ENCODE measurements at places on chromosomes 13 and 19.

GRCh38 chr13:20519875-20520274 lies 5.8 kb downstream of the CRYL1 start:
- no peak for DNase-seq

- peak; percentile 34 for DNase-seq
These were observed 14.7 kb downstream of the TLE5 start for GRCh38 chr19:3047496-3048189.

DNA sequence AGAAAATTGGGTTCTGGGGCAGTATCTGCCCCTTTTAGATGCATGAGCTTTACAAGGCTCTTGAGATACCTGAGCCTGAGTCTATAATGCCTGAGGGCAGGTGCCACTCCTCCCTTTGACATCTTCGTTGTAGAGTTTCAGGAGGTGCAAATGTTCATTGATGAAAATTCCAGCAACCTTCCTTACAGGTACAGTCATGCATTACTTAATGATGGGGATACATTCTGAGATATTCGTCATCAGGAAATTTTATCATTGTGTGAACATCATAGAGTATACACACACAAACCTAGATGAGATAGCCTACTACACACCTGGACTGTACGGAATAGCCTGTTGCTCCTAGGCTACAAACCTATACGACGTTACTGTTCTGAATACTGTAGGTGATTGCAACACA lies 310.0 kb downstream of the SHISA2 start:
- no peak for DNase-seq

- DNase-seq, result no peak
These were observed 27.3 kb downstream of the ZNF175 start for GRCh38 chr19:51598159-51598915.

DNA sequence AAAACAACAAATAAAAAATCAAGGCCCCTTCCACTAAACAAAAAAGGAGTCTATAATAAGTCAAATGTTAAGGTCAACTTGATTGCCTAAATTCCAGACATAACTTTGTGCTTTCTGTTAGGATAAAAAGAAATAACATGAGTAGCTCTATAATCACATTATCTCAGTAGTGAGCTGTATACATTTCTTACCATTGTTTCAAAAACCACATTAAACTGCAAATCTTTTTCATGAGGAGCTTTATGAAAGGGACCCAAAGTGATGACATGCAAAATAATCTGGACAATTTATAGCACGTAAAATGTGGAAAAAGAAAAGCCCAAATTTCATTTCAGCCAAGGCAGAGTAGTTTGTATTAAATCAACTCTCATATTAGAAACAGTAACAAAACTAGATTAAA lies 269.2 kb downstream of the KLF12 start:
- DNase-seq, result no peak

- DNase-seq, result no peak
These were observed 597.3 kb downstream of the DCT start for GRCh38 chr13:93882086-93882651.

- DNase-seq, result no peak
These were observed 2.3 kb upstream of the KDM4B start for GRCh38 chr19:4966591-4966990.

DNA sequence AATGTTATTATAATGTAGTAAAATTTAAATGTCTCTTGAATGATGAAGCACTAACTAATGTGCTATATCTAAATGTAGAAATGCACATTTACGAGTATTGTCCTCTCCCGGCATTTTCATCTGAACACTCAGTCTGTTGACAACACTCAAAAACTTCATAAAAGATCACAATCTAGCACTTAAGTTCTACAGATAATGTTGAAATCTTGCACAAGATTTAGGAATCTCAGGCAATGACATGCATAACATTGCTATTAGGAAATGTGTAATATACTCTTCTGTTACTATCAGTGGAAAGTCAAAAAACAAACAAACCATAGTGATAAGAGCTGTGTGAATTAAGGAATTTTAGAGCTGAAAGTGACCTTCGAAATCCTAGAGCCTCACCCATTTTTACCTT lies 37.5 kb upstream of the XPO4 start:
- no peak for DNase-seq

Measured in cerebellar nuclear complex (tissue), 1 donor.